Purkinje cell (primary cell): ENCODE measurements at places on chromosomes 2 and 18. TPM values are rescaled to one million over a fixed set of nuclear protein-coding genes. Genes with fewer than 3 reads are reported as not detected.

The PRSS56 gene
- not detected in 2 replicates for polyA plus RNA-seq

The FOXD4L1 gene
- polyA plus RNA-seq: not detected in 2 replicates

The FKBP1B gene
- polyA plus RNA-seq: 4.2 and 15.0 TPM in 2 replicates

The PELI1 gene
- 1.9 and 3.7 TPM in 2 replicates for polyA plus RNA-seq

The PLB1 gene
- not detected in 2 replicates for polyA plus RNA-seq

The COX5B gene
- 769 and 784 TPM in 2 replicates for polyA plus RNA-seq

The CPO gene
- 0.20 TPM in 1 of 2 replicates, not detected in the other for polyA plus RNA-seq

The VIL1 gene
- not detected in 2 replicates for polyA plus RNA-seq

The CNRIP1 gene
- polyA plus RNA-seq: 58.7 and 86.7 TPM in 2 replicates
